CD8-positive, alpha-beta T cell (primary cell): ENCODE measurements at places on chromosomes 6 and 20. TPM values are rescaled to one million over a fixed set of nuclear protein-coding genes. Genes with fewer than 3 reads are reported as not detected.

- DNase-seq: no peak
Measured at GRCh38 chr6:40610229-40610628, 23.1 kb upstream of the LRFN2 start.

DNA sequence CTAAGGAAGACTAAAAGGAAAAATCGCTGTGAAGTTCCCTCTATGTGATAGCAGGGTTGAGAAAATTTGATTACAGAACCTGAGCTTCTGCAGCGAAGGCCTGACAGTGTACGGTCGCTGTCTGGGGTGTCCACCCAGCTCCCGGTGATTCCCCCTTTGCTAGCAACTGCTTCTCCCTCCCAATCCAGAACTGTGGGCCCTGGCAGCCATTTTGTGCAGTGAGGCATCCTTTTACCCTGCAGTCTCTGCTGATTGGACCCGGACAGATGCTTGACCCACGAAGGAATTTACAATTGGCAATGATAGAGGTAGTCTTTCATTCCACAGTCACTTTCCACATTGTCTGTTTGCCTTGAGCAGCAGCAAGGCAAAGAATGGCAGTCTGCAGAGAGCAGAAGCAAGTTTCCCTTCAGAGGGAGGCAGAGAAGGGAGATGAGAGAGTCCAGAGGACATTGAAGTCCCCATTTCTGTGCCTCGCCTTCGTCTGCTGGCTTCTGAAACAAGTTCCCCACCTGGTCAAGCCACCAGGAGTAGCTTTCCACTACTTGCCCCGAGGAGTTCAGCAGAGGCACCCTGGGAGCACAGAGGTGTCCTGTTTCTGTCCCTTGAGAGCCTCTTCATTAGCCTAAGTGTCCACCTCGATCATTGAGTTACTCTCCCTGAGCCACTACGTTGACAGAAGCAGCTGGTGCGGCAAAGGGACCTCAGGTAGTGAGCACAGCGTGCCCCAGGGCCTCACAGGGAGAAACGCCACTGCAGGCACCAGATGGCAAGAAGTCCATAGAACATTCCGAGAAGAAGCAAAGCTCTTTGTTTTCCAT is 370.3 kb downstream of the NRN1 start:
- no peak for DNase-seq

The HLA-DOA gene
- 16.2 TPM for total RNA-seq

The GMDS gene
- 18.5 TPM for total RNA-seq

GRCh38 chr6:149138089-149138488 is 179.4 kb upstream of the TAB2 start:
- no peak for DNase-seq

DNA sequence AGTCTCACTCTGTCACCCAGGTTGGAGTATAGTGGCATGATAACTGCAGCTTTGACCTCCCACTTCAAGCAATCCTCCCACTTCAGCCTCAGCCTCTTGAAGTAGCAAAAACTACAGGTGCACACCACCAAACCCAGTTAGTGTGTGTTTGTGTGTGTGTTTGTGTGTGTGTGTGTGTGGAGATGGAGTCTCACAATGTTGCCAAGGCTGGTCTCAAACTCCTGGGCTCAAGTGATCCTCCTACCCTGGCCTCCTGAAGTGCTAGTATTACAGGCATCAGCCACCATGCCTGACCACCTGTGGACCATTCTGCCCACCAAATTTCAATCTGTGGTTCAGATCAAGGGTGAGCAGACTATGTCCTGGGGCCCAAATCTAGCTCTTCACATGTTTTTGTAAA is 8.8 kb downstream of the FASTKD5 start:
- no peak for DNase-seq

The ZDHHC14 gene
- total RNA-seq: 2.3 TPM

The SLC16A10 gene
- total RNA-seq: 18.5 TPM

The SRXN1 gene
- total RNA-seq: 1.7 TPM

GRCh38 chr6:125549202-125549884 is 200.1 kb upstream of the HEY2 start:
- DNase-seq: no peak

- DNase-seq: no peak
Measured at GRCh38 chr6:84866715-84867114, 102.3 kb upstream of the TBX18 start.

The RSPH9 gene
- total RNA-seq: not detected

- no peak for DNase-seq
Measured at GRCh38 chr6:96624957-96625356, 62.0 kb downstream of the FHL5 start.

DNA sequence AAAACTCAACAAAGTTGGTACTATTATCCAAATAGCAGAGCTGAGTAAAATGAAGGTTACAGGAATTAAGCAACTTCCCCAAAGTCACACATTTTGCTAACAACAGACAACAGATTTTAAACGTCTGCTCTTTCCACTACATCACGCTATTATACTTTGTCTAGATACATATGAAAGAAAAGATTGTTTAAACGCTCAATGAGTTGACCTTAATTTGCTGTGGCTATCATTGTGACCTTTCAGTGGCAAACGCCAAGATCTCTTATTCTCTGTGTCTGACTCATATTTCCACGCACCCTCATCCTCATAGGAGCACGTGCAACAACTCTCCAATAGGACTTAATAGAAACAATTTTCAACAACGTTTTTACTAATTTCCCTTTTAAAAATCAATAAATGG is 540.1 kb downstream of the MAFB start:
- no peak for DNase-seq

DNA sequence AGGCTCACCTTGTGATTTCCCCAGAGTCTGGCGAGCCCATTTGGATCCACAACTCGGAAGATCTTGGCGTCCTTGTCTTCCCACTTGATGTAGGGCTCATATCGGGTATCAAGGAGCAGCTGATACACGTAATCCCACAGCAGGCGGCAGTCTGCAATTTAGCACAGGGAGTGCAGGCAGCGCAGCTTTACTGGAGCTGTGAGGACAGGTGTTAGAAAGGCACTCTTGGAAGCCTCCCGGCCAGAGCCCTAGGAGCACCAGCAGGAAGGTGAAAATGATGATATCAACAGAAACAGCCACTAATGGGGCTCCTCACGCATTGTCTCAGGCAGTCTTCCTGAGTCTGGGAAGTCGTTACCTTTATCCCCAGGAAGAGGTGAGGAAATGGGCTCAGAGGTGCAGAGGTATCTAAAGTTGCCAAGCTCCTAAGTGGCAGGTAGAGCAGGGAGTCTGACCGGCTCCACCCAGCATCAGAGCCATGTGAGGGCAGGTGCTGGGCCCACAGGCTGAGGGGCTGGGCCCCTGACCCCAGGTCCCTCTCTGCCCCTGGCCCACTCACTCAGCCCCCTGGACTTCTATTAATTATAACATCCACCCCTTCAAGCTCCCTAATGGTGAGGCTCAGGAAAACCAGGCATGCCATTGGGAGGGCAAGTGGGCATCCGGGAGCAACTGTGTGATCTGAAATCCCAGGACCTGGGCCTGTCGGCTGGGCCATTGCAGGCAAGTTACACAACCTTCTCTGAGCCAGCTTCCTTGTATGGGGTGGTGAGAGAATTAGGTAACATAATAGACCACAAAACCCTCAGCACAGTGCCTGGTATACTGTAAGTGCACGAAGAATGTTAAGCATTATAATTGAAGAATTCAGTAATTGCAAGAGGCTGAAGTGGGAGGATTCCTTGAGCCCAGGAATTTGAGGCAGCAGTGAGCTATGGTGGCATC is 18.3 kb downstream of the ETV7 start:
- no peak for DNase-seq

DNA sequence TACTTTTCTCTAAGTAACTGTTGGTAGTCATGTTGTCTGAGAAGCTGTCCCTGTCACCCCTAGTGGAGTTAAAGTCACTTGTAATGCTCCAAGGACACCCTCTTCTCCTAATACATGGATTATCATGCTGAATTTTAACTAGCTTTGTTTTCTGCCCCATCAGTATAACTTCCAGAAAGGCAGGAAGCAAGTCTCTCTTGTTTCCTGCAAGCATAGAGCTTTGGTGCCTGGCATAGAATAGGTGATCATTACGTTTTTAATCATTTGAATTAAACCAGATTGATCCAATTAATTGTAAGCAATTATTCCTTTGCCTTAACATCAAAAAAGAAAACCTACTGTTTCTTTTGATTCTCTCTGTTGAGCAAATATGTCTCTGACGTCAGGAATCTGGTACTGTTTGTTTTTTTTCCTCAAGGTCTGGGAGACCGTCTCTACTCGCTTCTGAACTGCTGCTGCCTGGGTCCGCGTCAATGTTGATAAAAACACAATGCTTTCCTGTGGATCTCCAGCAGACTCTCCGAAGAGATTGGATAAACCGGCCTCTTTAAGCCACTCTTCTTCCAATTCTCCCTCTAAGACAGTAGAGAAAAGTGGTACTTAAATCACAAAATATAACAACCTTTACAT is 71.8 kb downstream of the ARHGAP18 start:
- no peak for DNase-seq

DNA sequence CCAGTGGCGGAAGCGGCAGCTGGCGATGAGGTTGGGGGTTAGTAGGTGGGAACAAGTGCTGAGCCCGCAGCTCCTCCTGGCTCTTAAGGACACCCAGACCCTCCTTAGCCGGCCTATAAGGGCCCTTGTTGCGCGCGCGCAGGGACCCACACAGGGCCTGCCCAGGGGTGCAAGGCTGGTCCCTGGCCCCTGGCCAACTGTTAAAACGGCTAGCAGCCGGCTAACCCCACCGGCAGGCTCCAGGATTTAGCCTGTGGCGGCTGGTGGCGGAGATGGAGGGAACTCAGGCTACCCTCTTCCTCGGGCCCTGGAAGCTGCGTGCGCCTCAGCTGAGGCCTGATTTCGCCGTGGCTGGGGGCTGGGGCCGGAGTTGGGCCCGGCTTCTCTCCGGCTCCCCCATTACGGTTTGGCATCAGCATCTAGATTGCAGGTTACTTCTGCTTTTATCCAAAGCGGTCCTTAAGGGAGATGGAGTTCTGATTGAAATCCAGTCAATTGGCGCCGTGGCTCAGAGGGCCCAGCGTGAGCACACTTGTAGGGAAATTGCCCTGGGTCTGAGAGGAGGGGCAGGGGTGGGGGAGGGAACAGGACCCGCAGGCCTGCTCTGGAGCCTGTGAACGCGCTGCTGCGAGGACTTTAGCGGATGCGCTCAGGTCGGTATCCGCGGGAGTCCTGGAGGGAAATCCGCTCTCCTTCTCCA is 36.9 kb upstream of the CCDC167 start:
- DNase-seq: no peak

The OR2J3 gene
- not detected for total RNA-seq

DNA sequence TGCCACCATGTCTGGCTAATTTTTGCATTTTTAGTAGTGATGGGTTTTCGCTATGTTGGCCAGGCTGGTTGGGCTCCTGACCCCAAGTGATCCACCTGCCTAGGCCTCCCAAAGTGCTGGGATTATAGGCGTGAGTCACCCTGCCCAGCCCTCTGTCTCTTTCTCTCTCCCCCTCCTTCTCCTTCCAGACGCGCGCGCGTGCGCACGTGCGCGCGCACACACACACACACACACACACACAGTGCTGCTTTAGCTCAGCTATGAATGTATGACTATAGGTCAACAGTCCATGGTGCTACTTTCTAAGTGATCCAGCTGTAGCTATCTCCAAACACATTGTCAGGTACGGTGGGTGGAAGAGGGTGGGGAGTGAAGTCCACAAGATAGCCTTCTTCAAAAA is 449.5 kb downstream of the PHF3 start:
- no peak for DNase-seq

The DEFB115 gene
- not detected for total RNA-seq

DNA sequence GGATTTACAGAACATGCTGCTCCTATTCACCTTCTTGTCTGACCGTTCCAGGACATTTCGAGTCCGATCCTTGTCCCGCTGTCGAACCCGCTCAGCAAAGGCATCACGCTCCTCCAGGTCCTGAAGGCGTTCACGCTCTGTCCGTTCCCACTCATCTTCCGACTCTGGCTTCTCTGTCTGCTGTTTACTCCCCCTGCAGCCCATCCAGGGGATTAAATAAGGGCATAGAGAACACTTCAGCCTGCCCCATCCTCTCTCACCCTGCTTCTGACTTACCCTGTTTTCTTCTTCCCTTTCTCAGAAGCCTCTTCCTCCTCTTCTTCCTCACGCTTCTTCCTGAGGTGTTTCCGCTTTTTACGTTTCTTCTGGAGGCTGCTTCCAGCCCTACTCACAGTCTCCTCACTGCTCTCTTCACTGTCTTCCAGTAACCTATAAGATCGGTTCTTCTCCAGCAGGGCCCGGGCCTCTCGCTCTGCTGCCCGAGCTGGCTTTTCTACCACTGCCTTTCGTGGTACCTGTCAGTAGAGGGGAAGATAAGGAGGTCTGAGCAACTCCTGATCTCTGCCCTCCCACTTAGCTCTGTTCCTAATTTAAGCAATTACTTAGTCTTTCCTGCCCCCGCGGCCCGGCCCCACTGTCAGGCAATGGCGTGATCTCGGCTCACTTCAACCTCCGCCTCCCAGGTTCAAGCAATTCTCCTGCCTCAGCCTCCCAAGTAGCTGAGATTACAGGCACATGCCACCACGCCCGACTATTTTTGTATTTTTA is 1.9 kb downstream of the DHX16 start:
- no peak for DNase-seq

DNA sequence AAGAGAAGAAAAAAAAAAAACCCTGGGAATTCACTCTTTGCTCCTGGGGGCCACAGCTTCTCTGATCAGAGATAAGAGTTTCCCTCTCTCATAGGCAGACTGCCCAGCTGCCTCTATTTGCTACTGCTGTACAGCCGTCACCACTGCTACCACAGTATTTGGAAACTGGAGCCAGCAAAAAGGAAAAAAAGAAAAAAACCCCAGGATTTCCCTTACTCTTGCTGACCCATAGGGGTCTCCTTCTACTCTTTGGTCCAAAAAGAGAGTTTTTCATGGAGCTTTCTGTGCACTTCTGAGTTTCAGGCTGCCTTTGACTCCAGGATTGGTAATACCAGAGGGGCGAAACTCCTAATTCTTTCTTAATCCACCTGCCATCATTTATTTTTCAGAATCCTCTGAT is 89.7 kb downstream of the MDGA1 start:
- no peak for DNase-seq

The FHL5 gene
- total RNA-seq: not detected

DNA sequence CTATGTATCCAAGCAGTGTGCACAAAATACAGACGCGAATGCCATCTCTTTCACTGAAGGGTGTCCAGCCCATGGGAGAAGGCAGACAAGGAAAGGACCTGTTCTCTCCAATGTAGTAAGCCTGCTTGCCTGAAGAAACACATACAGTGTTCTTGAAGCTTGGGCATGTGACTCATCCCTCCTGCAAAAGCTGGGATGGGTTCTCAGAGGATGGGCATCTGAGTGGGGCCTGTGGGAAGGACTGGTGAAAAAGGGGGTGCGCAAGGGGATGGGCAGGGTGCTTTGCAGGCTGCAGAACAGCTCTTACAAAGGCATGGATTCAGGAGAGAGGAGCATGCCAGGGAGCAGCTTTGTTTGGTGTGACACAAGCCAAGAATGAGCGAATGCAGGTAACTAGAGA is 128.1 kb downstream of the FYN start:
- DNase-seq: no peak

The WFDC12 gene
- total RNA-seq: not detected

DNA sequence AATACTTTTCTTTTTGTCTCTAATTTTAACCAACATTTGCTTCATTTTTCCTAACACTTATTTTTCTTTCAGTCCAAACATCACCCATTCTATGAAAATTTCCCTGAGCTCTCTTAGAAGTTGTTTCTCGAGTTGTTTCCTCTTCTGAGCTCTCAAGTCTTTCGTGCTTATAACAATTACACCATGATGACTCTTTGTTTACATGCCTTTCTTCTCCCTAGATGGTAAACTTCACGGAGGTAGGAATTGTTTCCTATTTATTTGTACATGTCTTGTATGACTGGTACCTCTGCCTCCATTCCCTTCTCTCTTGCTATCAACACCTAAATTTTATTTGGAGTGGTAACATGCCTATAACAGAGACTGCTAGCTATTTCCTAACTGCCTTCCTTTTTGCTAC is 6.4 kb downstream of the BLOC1S5 start:
- DNase-seq: no peak
